ENCODE measurements at places on chromosomes 1 and 21. TPM values are rescaled to one million over a fixed set of nuclear protein-coding genes. Genes with fewer than 3 reads are reported as not detected.

DNA sequence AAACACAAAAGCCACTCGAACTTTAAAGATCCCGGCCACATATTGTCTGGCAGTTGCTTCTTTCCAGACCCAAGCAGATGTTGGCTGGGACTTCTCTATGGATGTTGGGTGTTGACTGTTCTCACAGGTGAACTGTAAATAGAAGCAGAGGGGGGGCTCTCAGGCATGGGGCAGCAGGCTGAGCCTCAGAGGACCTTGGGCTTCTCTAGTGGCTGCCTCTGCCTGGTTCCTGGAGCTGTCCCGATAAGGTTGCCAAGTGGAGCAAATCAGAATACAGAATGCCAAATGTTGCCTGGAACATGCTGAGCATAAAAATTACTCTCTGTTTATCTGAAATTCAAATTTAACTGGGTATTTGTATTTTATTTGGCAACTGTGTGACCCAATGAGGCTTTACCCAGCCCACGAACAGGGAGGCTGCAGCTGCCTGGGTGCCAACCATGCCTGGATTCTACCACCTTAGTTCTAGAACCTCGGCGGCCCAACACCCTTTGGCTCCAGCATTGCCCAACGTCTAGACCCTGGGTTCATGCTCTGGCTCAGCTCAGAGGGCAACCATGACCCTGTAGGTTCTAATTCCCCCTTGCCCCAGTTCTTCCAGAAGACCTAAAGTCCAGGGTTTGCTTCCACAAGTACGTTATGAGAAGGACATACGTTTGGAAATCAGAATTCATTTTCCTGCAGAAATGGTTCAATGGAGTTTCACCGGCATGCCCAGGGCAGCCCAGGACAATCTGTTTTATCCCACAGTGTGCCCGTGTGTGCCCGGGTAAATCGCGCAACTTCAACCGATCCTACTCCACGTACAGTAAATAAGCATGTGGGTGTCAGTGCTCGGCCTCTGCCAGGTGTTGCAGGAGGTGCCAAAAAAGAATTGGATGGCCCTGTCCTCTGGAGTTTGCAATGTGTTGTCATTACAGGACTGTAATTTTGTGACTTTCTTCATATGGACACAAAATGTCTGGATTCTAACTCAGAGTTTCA is 5.4 kb upstream of the SLC45A1 start:
- DNase-seq: no peak

DNA sequence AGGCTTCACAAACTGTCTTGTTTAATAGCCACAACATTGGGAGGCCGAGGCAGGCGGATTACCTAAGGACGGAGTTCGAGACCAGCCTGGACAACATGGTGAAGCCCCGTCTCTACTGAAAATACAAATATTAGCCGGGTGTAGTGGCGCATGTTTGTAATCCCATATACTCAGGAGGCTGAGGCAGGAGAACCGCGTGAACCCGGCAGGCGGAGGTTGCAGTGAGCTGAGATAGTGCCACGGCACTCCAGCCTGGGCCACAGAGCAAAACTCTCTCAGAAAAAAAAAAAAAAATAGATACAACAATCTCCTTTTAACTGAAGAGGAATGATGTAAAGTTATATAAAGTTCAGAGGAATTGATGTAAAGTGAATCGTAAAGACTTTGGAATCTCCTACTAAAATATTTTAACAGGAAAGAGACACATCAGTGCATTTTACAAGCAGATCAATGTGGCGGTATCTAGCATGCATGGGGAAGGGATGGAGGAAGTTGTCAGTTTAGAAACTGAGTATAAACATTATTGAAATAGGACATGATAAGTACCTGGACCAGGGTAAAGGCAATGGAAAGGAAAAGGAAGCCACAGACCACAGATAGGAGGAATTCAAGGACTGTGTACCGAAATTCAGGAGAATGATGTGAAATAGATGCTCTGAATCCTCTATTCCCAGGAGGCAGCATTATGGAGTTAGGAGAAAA is 41.5 kb downstream of the PTPRC start:
- DNase-seq: no peak

DNA sequence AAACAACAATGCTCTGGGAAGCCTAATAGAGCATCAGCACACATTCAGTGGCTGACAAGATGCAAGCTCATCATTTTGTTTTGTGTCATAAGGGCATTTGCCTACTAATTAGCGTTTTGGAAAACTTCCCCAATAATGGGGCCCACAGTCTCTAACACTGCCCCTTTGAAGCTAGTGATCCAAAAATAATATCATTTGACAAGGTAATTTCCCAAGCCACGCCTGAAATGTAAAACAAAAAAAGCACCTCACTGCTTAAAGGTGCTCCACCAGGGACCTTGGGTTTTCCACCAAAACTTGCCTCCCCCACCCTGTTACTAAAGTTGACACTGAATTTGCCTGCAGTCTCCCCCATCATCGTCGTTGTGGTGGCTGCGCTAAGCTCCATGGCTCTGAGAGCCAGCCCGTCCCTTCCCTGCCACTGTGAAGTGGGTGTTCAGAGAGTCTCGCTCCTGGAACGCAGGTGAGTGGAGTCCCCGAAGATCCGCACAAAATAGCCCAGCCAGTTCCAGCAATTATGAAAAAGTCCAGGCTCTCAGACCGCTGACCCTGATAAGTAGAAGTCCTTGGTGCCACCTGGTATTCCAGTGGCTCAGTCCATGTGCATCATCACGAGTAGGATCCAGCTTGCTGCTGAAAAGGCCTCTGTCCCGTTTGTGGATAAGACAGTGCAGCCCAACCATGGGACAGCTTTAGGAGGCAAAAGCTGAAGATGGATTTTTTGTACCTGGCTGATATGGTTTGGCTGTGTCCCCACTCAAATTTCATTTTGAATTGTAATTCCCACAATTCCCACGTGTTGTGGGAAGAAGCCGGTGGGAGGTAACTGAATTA is 52.2 kb downstream of the RAB3GAP2 start:
- DNase-seq: no peak

DNA sequence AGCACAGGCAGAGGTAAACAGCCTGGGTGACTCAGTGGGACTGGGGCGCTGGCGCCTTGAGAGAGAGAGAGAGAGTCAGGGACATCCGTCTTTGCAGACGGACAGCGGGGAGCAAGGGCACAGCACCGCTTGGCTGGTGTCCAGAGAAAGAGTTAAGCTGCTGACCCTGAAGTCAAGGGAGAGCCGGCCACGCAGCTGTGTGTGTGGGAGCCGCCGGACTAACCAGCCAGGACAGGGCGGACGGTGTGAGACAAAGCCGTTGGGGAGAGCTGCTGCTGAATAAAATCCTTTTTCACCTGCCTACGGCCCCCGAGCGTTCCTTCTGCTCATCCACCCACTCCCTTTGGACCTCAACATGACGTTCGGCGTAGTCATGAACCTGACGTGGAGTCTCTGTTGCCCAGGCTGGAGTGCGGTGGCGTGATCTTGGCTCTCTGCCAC is 14.5 kb downstream of the CFAP74 start:
- DNase-seq: peak; percentile 54

- DNase-seq: no peak
Measured at GRCh38 chr1:31552489-31552888, 23.8 kb upstream of the TINAGL1 start.

GRCh38 chr1:183600136-183600535 is 9.9 kb upstream of the NCF2 start:
- DNase-seq: no peak

The RCOR3 gene
- polyA plus RNA-seq: 37.9 TPM

- peak; percentile 68 for DNase-seq
Measured at GRCh38 chr1:18256282-18257235, 149.0 kb downstream of the IGSF21 start.

DNA sequence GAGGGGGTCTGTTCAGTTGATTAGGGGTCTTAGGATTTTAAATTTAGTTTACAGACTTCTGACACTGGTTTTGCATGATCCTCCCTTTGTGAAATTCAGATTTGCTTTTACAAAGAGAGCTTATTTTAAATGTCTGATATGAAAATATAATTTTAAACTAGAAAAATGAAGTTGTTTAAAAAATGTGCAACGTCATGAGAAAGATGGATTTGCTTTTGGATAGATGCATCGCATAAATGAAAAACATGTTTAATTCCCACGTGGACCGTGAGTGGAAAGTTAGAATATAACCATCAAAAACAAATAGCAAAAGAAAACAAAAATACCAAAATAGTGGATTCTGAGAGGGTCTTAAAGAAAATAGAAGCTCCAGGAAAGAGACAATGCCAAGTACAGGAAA is 2.0 kb upstream of the OR2T3 start:
- DNase-seq: no peak

DNA sequence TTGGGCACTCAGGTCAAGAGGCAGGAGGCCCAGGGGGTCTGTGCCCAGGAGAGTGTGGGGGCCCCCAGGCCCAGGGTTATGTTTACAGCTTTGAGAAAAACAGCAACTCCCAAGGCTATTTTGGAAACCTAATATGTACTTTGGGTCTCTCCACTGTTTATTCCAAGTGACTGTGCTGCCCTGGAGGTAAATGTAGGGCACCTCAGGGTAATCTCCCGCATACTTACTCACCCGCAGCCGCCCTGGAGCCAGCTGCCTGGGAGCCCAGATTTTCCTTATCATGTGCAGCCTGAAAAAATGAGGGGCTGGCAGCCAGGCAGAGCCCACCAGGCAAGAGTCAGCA is 20.0 kb downstream of the IFFO2 start:
- DNase-seq: no peak

The B3GALT5 gene
- 0.24 TPM for polyA plus RNA-seq

- peak; percentile 12 for DNase-seq
Measured at GRCh38 chr1:87549738-87550137, 221.1 kb downstream of the LMO4 start.

DNA sequence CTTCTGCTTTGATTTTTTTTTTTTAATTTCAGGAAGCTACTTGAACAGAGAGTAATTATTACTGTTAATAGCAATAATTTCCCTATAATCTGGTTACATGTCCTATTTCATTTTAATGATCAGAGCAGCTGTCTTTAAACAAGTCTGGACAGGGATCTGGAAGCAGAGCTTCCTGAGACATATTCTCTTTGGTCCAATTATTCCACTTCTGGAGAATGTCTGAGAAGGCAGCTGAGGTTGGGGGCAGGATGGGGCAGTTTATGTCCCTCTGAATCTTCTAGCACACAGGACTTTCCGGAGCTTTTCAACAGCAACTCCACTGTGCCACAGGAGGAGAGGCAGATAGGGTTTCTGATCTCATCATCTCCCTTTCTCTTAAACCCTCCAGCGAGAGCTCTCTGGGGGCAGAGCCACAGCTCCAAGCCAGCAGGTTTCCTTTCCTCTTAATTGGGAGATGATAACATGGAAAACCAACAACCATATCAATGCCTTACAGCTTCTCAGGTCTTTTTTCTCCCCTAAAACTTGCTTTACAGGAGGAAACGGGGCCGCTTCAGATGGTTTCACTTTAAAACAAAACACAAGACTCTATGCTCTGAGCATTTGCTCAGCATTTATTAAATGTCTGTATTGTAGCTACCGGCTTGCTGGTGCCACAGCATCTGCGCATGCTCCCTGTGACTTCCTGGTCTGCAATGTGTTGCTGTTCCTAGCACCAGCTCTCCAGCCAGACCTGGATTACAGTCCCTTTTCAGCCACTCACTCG is 425.7 kb upstream of the USP24 start:
- DNase-seq: peak; percentile 88

- peak; percentile 7 for DNase-seq
Measured at GRCh38 chr1:110874324-110875215, 1.6 kb downstream of the CD53 start.
